Osteocyte (in vitro differentiated cells): ENCODE measurements at places on chromosomes 11 and 22. TPM values are rescaled to one million over a fixed set of nuclear protein-coding genes. Genes with fewer than 3 reads are reported as not detected.

GRCh38 chr22:37905534-37906363 is at the start of gene MICALL1:
Gene MICALL1 (plus strand): TSS chr22:37906297. CDS start chr22:37906423, 126 bp downstream.
- no peak for DNase-seq

GRCh38 chr22:44329179-44329796 is 16.5 kb upstream of the SHISAL1 start:
- no peak for DNase-seq

GRCh38 chr11:124739479-124740276 is at the start of gene NRGN:
Gene NRGN (plus strand): TSS chr11:124739942. CDS start chr11:124740085, 143 bp downstream.
- DNase-seq, result peak; percentile 96

GRCh38 chr22:42156598-42156997 is 26.0 kb upstream of the CYP2D6 start:
- DNase-seq, result no peak

DNA sequence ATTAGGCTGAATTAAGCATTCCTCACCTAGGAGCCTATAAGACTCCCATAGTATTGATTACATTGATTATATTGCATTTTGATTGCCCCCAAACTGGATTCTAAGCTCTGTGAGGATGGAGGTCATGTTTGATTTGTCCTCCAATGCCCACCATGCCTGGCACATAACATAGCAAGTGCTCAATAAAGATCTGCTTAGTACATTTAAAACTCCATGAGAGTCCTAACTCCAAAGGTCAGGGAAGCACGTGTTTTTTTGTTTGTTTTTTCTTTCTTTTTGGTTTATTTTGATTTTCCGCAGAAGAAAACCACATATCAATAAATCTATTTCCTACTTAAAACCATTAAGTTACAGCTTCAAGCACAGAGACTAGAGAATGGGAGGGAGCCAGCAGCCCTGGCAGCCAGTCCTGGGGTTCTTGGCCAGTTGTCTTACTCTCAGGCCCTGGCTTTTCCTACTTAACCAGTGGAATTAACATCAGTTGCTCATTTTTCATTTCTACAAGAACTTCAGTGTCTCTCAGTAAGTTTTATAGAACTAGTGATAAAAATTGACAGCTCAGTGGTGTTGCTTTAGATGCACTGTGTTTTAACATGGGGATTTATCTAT is 429.9 kb upstream of the CCDC90B start:
- no peak for DNase-seq

GRCh38 chr22:27832606-27833005 is 31.1 kb upstream of the MN1 start:
- no peak for DNase-seq

Gene GLYAT
- not detected in 2 replicates for total RNA-seq

Gene SLC22A9
- not detected in 2 replicates for total RNA-seq

- DNase-seq, result no peak
Measured at GRCh38 chr11:104858882-104859775, 39.1 kb downstream of the CASP12 start.

Gene OR5A1
- total RNA-seq, result not detected in 2 replicates

Gene VSTM5
- not detected in 2 replicates for total RNA-seq

GRCh38 chr11:128845334-128845780 is 21.7 kb downstream of the KCNJ1 start:
- DNase-seq, result no peak

GRCh38 chr11:120413480-120413879 is 77.3 kb downstream of the ARHGEF12 start:
- no peak for DNase-seq

DNA sequence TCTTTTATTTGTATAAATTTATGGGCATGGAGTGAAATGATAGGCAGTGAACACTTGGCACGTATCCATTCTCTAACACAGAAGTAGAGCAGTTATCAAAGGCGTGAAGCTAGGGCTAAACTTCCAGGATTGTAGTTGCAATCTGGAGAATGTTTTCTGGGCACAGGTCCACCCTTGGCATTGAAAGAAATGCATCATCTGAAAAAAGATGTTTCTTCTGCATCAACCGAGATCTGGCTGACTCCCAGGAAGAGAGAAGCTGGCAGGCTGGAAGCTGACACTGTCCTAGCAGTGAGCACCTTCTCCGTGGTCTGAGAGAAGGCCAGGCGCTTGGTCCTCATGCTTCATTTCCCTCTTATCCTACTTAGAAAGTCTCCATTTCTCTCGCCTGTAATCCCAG is 600.0 kb downstream of the BRD1 start:
- DNase-seq, result no peak

Gene SLC25A45
- 9.9 and 10.8 TPM in 2 replicates for total RNA-seq

- DNase-seq, result no peak
Measured at GRCh38 chr11:124199702-124200101, 16.6 kb downstream of the OR10D3 start.

Gene DPP3
- 32.9 and 41.0 TPM in 2 replicates for total RNA-seq

Gene C11orf54
- total RNA-seq, result 23.5 and 25.2 TPM in 2 replicates

GRCh38 chr22:37497062-37497599 is 10.9 kb upstream of the MFNG start:
- no peak for DNase-seq

DNA sequence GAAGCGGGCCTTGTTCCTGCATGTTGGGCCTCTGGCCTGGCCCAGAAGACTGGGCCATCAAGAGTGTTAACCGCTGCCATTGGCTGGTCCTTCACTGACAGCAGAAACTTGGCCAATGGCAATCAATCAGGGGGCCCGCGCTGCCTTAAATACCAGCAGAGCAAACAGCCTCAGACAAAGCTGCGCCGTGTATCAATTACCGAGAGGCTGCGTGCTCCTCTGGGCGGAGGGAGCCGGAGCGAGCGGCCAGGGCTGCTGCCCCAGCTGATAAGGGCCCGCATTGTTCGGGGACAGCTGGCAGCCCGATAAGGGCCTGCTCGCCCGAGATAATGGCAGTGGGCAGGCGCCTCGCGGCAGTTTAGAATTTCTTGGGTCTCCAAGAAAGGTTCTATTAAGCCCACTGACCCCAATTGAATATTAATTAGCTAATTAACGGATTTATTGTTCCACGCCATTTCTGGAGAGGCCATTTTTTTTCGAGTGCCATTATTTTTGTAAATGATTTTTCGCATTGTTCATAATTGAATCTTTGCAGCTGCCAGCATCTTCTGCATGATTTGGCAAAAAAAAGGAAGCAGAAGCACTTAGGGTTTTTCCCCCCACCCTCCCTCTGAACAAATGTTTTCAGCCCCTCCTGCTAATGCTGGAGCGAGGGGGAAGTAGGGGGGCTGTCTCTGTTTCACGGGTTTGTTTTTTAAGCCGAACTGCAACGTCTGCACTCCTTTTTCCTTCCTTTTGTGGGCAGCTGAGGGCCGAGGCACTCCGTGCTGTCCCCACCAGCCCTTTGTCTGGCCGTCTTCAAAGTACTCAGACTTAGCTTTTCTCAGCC is 37.6 kb upstream of the RIC3 start:
- peak; percentile 73 for DNase-seq

DNA sequence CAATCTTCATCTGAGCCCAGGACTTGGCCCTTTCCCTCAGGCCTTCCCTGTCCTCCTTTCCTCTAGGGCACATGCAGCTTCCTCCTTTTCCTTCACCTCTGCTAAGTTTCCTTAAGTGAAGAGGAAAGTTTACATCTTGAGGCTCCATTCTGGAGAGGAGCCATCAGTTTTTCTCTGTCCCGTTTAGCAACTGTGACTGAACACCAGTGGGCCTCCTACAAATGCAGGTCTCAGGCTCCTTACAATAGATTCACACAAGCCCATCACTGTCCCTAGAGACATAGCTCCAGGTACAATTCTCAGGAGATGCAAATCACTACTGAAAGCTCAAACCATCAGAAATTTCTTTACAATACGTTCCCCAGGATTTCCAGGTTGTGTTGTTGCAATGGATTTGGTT is 23.3 kb upstream of the LYVE1 start:
- DNase-seq, result no peak

DNA sequence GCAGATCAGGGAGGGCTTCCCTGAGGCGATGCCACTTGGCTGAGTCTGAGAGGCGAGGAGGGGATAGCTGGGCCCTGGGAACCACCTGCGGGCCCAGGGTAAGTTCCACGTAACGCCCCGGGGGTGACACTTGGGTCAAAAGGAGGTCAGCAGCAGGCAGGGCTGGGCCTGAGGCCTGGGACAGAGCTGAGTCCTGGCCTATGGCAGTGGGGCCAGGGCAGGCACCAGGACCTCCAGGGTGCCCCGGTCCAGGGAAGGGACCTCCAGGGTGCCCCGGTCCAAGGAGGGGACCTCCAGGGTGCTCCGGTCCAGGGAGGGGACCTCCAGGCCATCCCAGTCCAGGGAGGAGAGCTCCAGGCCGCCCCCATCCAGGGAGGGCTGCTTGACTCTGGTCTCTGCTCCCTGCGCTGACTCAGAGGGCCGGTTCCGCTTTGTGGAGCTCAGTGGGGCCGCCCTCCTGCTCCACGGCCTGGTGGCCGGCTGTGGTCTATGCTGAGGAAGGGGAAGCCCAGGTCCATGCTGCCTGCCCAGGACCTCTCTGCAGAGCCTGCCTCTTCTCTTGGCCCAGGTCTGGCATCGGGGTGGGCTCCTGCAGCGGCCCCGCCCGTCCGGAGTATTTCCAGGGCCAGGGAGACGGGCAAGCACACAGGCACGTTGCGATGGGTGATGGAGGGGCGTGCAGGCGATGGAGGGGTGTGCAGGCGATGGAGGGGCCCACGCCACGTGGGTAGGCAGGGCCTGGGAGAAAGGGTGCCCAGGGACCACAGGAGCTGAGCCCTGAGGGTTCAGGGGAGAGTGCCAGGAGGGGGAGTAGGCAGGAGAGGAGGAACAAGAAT is 19.5 kb upstream of the WNT7B start:
- no peak for DNase-seq

GRCh38 chr11:19344661-19345518 is 104.1 kb upstream of the E2F8 start:
- no peak for DNase-seq

DNA sequence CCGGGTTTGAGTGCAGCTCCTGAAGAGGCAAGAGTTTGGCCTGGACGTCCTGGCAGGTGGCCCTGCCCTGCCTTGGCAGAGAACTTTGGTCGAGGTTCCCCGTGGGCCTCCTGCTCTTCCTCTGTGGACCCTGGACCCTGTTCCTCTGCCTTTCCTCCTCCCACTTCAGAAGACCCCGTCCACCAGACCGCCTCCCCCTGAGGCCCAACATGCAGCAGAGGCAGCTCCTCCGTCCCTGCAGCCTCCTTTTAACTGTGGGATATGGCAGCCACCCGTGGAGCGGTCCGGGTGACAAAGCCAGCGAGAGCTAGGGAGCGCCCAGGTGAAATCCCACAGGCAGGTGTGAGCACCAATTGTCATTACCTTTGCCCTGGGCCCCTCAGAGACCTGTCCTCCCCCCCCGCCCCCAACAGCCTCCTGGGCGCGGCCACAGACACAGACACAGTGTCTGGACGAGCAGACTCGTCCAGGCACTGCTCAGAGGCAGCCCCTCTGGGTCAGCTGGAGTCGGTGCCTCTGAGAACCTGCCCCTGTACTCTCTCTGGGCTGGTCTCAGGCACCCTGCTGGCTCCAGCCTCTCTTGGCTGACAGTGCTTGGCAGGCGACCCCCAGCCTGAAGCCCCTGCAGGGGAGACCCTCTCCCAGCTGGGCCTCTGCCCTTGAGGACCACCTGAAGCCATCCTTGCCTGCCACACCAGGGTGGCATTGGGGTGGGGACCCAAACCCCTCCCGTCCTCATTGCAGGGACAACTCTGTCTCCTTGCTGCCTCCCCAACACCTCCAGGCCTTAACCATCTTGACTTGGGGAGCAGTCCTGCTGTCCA is 4.1 kb upstream of the PTDSS2 start:
- DNase-seq, result no peak

GRCh38 chr11:117979481-117980211 is 6.5 kb upstream of the IL10RA start:
- peak; percentile 48 for DNase-seq

DNA sequence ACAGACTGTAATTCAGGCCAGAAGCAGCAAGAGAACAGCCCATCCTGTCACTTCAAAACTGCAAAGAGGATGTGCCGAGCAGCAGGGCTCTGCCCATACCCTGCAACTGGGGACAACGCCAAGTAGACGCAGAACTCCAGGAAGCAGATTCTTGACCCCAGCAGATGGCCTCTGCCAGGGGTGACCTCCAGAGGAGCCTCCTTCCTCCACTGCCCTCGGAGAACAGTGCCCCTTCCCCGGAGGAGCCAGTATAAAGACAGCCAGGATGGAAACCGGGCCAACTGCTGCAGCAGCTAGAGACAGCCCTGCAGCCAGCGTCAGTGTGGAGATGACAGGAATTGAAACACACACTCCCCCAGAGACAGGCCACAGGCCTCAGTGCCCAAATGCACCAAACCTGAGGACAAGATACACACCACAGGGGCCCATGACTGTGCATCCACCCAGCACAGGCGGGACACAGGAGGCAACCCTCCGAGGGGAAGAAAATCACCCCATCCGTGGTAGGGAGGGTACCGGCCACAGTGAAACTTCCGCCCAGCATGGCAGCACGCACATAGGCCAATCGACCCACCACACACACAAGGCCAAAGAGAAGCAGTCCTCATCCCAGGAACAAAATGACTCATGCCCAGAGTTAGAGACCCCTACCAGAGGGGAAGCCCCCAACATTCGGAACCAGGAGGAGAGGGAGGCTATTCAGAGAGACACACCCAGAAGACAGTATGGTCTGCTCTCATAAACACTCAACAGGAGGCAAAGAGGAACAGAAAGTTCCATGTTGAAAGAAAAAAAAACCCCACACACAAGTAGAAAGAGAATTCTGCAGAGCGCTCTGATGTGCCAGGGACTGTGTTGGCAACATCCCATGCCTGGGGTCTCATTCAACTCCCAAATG is 5.6 kb downstream of the AHNAK start:
- no peak for DNase-seq

GRCh38 chr22:46193898-46194310 is 43.6 kb downstream of the PPARA start:
- DNase-seq, result no peak

- DNase-seq, result no peak
Measured at GRCh38 chr11:69887330-69887729, 68.1 kb upstream of the FGF3 start.

- DNase-seq, result no peak
Measured at GRCh38 chr11:123457187-123457770, 27.2 kb downstream of the GRAMD1B start.

DNA sequence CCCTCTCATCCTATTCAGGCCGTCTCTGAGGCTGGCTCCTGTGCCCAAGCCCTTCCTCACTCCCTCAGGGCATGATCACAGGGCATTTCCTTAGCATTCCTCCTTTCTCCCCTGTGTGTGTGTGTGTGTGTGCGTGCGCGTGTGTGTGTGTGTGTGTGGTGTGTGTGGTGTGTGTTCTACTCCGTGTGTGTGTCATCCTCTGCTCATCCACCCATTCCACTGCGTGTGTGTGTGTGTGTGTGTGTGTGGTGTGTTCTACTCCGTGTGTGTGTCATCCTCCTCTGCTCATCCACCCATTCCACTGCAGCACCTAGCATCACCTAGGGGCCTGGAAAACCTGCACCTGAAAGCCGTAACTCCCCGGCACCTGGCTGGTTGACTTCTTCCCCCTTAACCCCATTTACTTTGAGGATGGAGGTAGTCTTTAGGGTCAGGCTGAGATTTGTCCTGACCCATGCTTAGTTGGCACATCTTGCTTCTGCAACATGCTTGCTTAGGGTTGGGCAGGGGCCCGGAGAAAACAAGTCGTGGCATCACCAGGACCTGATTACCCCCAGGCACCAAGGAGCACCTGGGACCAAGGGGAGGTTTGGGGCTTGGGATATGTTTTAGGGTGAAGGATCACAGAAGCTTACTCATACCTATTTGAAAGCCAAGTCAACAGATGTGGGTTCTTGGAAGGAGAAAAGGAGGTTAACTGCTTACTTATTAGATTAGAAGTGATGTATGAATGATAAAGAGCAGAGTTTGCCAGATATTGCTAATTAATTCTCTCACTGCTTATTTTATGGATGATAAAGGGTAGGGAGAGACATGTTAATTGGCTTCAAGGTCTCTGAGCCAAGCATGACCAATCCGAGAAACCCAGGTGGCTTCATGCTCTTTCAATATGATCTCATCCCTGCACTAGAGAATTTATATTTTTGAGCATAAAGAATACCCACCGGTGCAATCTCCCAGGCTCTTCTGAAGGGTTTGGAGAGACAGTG is 18.9 kb downstream of the TIMP3 start:
- no peak for DNase-seq
